ENCODE measurements at places on chromosomes 11 and 22.

DNA sequence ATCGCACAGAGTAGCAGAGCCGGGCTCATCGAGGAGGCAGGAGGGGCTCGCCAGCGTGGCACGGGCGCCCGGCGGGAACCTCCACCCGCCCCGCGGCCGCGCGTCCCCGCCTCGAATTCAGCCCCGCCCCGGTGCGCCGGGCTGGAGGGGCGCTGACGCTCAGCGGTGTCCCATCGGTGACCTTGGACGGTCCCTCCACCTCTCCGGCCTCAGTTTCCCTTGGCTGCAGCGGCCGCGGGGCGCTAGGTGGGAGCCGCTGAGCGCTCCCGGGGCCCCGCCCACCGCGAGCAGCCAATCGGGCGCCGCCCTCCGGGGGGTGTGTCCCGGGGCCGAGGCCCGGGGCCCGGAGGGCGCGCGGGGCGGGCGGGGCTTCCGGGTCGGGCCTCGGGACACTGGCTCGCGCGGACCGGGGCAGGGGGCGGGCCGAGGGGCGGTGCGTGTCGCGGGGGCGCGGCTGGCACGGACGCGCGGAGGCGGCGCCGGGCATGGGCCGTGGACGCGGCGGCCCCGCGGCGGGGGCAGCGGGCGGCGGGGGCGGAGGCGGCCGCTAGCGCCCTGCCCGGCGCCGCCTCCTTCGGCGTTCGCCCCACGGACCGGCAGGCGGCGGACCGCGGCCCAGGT is at the start of gene PPARA:
Gene PPARA (plus strand): TSS at position 493 of the 621 bp plus-strand sequence. CDS start 47,858 bp downstream, outside the sequence.
- peak; percentile 55 for DNase-seq

DNA sequence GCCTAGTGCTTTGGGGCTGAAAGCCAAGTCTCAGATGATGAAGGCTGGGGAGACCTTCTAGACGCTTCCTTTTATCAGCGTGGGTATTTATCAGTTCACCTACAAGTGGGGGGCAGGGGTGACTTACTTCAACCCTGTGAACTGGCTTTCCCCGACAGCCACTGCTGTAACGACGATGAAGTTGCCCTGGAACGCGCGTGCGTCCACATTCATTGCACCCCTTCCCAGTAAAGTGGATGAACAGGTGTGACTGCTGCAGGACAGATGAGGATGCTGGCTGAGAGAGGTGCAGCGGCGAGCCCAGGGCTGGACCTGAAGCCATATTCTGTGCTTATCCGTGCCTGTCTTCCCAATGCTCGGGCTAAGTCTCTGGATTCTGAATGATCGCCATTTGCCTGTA is 1122.3 kb downstream of the TBC1D22A start:
- DNase-seq: no peak

DNA sequence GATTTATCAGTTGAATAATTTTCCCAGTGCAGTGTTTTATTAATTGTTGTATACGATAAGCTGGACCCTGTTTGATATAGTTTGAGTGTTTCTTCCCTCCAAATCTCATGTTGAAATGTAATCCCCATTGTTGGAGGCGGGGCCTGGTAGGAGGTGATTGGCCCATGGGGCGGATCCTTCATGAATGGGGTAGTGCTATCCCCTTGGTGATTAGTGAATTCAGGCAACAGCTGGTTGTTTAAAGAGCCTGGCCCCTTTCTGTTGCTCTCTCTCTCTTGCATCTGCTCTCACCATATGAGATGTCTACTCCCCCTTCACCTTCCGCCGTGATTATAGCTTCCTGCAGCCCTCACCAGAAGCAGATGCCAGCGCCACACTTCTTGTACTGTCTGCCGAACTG is 1.5 kb downstream of the OR5A1 start:
- no peak for DNase-seq

- no peak for DNase-seq
Measured at GRCh38 chr11:125344846-125345420, 151.1 kb downstream of the FEZ1 start.

GRCh38 chr22:42821386-42821785 is 35.7 kb downstream of the ARFGAP3 start:
- no peak for DNase-seq

DNA sequence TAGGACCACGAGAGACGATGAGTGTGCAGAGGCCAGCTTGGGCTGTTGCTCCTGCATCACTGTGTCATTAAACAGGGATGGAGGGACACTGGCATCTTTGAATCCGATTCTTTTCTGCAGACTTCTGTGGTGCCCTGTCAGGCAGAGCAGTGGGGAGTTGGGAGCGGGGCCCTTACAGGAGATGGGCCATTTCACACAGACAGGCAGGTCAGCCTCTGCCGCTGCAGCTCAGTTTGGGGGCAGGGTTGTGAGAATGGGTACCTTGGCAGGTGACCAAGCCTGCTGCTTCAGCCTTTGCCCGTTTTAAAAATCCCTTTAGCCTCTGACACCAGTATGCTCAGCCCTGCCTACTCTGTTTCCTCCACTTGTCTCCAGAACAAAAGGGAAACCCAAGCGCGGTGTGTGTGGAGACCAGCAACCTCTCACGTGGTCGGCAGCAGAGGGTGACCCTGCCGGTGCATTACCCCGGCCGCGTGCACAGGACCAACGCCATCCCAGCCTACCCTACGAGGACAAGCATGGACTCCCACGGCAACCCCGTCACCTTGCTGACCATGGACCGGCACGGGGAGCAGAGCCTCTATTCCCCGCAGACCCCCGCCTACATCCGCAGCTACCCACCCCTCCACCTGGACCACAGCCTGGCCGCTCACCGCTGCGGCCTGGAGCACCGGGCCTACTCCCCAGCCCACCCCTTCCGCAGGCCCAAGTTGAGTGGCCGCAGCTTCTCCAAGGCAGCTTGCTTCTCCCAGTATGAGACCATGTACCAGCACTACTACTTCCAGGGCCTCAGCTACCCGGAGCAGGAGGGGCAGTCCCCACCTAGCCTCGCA is 12.6 kb downstream of the C22orf31 start:
- DNase-seq: no peak

DNA sequence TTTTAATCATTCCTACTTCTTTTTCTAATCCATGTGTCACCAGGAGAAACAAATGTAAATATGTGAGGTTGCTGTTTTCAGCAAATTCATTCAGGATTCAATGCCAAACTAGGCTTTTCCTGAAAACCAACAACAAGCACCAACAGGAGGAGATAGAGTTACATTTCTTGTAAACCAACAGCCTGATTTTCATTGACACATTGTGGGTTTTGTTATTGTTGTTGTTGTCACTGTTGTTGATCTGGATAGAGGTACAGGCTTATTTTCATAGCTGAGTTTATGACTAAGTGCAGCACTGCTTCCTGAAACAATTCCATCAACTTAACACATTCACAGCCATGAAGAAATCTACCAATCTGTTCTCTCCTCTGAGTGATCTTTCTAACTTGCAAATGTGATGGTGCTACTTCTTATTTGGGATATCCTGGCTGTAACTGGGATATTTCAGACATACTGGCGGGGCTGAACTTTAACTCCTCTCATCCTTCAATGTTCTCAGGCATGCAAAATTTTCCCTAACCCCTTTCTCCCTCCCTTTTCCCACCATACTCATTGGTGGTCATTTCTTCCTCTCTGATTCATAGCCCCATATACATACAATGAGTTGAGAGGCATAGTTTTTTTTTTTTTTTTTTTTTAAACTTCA is 65.5 kb downstream of the ME3 start:
- DNase-seq: no peak

DNA sequence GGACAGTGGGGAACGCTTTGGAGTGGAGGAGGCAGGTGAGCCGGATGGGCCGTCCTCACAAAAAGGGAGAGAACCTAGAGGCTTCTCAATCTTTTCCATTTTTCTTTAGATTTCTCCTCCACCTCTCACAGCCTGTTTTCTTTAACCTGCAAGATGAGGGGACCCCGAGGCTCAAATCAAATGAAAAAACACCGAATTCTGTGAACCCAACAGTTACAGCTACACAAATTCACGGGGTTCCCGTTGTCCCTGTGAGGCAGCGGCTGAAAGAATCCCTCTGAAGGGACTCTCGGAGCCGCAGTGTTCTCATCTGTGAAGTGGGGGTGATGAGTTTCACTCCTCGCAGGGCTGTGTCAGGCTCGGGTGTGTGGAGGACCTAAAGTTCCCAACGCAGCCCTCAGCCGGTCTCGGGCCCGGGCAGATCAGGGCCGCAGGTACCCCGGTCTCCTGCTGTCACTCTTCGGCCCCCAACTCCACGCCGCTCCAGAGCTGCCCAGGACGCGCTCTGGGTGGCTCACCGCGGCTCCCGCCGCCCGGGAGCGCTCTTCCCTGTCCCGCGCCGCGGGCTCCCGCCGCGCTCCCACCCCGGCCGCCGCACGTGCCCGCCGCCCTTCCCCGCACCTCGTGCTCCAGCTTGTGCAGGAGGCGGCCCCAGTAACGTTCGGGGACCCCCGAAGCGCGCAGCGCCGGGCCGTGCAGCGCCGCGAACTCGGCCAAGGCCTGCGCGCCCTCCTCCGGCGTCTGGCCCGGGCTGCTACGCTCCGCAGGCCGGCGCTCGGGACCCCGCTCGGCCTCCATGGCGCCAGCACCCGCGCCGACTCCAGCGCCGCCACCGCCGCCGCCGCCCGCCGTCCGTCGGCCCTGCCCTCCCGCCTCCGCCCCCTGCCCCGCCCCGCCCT is at the start of gene TTLL12:
Gene TTLL12 (minus strand): TSS at position 863 of the 899 bp plus-strand sequence. CDS start 65 bp downstream, at position 798.
- no peak for DNase-seq

GRCh38 chr11:30582726-30583125 is 3.4 kb downstream of the MPPED2 start:
- DNase-seq: no peak

GRCh38 chr11:60235321-60235720 is 7.6 kb downstream of the MS4A4E start:
- no peak for DNase-seq

GRCh38 chr11:14111496-14111895 is 149.0 kb downstream of the SPON1 start:
- DNase-seq: no peak

DNA sequence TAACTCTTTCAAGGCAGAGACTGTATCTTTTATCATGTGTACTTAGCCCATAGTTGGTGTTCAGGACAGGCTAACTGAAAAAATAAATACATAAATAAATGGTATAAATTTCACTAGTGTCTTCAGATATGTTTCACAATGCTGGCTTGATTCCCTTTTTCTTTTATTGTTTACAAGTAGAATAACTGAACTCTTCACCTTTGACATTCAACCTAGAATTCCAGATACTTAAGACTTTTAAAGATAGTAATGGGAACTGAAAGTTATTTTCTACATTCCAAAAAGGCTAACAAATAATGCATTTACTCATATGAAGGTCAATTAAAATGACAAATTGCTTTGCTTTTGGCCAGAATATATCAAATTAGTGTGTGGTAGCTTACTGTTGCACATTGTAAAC is 411.3 kb upstream of the TENM4 start:
- DNase-seq: no peak

GRCh38 chr11:119056421-119056999 is 495 bp downstream of the HYOU1 start:
- DNase-seq: no peak

GRCh38 chr22:39655004-39655579 is 84.5 kb downstream of the CACNA1I start:
- no peak for DNase-seq

DNA sequence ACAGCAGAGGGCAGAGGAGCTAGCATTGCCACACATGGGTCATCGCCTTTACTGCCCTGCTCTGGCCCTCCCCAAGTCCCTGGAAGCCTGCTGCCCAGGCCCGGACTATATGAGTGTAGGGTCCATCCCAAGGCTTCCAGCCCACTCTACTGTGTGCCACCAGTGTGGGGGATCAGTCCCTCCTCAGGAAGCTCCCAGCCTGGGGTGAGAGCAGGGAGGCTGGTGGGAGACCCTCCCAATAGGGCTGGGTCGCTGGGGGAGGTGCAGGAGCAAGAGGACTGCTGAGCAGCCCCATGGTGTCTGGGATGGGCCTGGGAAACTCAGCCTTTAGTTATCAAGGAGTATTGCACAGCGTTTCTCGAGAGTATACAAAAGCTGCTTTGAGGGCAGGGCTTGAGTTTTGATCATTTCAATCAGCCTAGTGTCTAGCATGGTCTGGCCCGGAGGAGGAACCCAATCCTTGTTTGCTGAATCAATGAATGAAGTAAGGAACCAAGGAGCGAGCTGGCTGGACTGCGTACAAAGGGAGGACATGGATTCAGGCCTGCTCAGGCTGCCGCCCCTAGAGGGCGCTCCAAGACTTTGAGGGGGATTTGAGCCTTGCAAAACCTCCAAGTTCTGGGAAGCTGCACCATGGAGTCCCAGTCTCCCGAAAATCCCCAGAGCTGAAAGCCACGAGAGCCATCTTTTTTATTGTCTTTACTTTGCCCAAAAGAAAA is 89.0 kb upstream of the PARVA start:
- DNase-seq: peak; percentile 75

- no peak for DNase-seq
Measured at GRCh38 chr11:57223601-57224000, 13.4 kb downstream of the APLNR start.

GRCh38 chr22:29327089-29327764 is 11.7 kb upstream of the RASL10A start:
- DNase-seq: no peak

- no peak for DNase-seq
Measured at GRCh38 chr11:26779074-26779865, 57.4 kb upstream of the SLC5A12 start.

DNA sequence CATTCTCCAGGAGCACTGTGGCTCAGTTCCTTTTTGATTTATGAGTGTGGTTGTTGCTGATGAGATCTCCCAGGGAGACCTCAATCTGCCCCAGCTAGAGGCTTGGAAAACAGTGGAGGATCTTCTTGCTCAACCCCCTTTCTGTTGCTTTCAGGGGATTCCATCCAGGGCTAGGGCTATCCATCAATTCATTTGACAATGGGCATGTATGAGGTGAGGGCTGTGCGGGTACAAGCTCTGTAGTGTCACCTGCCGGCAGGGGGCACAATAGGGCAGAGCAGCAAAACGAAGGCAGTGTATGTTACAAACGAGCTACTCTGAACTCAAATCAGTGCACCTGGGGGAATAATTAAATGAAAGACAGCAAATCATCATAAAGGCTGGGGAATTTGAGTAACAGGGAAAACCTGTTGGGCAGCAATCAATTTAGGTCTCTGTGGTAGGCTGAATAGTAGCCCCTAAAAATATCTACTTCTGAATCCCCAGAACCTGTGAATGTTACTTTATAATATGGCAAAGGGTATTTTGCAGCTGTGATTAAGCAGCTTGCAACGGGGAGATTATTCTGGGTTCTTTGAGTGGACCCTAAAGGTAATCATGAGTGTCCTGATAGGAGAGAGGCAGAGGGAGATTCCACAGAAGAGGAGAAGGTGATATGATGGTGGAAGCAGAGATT is 170.3 kb upstream of the ZBED5 start:
- no peak for DNase-seq

- no peak for DNase-seq
Measured at GRCh38 chr11:104015649-104016415, 20.6 kb upstream of the DDI1 start.
